Esophagus squamous epithelium (tissue), 5 donors: ENCODE measurements at places on chromosomes 2 and 18.
A peak's percentile ranks its signal among the peaks of the same experiment; 100 is the strongest.

- DNase-seq, result no peak
Measured at GRCh38 chr2:71785516-71785981, 332.2 kb downstream of the DYSF start.

DNA sequence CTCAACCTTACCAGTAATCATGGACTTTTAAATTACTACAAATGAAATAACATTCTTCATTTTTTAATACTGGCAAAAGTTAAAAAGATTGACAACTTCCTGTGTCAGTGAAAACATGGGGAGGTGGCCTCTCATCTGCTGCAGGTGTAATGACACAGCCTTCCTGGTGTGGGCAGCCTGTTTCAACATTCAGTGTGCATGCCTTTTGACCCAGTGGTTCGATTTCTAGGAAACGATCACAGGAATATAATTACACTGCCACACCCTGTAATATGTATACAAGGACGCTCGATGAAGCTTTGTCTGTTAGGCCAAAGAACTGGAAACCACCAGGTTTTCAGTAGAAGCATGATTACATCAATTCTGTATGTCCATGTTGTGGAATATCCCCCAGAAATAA lies 68.7 kb downstream of the MTHFD2 start:
- no peak for DNase-seq

- no peak for DNase-seq
Measured at GRCh38 chr2:113073325-113073834, 5.6 kb downstream of the IL1F10 start.

DNA sequence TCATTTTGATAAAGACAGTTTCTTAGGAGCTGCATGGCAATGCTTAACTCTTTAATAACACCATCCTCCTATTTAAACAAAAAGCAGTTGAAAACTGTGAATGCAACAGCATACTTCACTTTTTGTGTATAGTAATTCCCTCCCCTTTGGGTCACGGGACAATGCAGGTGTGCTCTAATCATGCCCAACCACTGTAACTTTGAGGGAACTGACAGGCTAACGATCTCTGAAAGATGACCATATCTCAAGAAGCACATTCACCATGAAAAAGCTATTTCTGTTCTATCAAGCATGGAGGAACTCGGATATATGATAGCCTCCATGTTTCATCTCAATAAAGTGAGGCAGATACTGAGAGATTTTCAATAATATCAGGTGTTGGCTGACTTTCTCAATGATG lies 81.1 kb upstream of the CD226 start:
- no peak for DNase-seq

DNA sequence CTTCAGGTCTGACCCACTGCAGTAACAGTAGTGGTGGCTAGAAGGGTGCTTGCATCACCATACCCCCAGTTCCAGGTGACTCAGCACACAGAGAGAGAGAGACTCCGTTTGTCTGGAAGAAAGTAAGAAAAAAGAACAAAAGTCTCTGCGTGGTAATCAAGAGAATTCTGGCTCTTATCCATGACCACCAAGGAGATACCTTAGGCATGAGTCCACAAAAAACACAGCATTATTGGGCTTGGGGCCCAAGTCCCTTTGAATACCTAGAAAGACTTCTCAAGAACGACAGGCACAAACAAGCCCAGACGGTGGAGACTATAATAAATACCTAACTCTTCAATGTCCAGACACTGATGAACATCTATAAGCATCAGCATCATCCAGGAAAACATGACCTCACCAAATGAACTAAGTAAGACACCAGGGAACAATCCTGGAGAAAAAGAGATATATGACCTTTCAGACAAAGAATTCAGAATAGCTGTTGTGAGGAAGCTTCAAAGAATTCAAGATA lies 21.7 kb upstream of the BAZ2B start:
- no peak for DNase-seq

DNA sequence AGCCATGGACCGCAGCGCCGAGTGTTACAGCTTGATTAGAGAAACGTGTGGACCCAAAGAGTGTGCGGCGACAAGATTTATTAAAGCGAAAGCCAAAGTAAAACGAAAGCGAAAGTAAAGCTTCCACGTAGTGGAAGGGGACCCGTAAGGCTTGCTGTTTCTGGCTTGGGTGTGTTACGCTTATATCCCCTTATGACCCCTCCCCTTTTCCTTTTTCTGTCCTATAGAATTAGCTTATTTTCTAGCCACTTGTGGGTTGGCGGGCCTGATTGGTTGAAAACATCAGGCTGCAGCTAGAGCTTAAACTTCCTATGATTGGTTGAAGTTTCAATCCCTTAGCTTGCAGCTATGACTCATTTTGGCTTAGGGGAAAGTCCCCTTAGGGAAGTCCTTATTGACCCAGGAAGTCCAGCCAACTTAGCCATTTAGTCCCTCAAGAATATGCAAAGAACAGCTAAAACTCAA lies 969.7 kb downstream of the DCDC2C start:
- DNase-seq, result no peak

- DNase-seq, result no peak
Measured at GRCh38 chr18:11134940-11135339, 14.4 kb downstream of the PIEZO2 start.

DNA sequence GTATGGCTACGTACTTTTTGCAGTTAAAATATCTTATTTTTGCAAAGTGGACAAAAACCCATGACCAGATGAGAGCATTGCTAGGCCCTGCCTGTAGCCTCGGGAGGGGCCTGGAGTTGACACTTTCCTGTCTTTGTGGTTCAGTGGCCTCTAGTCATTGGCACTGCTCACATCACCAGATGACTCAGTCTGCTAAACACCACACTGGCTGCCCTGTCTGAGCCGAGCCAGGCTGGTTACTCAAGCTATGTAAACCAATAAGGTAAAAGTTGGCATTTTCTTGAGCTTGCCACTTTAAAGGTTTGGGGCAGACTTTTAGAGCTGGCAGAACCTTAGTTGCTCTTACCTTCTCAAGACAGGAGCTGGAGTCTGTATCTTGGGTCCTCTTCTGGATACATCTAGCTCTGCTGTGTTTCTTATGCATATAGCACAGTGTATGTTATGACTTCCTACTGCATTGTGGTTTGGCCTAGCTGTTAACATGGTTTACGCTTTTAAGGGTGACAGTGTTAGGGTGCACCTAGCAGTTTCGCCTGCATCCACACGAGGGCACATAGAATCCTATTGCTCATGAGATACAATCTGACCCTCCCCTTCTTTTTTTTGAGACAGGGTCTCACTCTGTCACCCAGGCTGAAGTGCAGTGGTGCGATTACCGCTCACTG lies 76.4 kb downstream of the AP1S3 start:
- peak; percentile 8 for DNase-seq

GRCh38 chr18:56162311-56163265 lies 475.8 kb downstream of the TXNL1 start:
- no peak for DNase-seq

DNA sequence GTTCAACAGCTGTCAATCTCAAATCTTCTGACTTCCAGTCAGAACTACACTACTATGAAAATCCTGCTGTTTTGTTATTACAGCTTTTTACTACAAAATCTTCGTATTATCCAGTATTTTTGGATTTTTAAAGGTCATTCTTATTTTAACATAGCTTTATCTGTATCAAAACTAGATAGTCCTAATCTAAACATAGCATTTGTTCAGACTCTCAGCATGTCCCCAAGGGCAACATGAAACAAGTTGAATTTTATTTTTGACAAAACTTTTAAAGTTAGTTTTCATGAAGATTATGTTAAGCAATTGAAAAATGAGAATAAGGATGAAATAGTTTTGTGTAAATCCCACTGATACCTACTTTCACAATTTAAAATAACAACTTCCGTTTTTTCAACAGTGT lies 48.1 kb downstream of the PDE1A start:
- DNase-seq, result no peak

DNA sequence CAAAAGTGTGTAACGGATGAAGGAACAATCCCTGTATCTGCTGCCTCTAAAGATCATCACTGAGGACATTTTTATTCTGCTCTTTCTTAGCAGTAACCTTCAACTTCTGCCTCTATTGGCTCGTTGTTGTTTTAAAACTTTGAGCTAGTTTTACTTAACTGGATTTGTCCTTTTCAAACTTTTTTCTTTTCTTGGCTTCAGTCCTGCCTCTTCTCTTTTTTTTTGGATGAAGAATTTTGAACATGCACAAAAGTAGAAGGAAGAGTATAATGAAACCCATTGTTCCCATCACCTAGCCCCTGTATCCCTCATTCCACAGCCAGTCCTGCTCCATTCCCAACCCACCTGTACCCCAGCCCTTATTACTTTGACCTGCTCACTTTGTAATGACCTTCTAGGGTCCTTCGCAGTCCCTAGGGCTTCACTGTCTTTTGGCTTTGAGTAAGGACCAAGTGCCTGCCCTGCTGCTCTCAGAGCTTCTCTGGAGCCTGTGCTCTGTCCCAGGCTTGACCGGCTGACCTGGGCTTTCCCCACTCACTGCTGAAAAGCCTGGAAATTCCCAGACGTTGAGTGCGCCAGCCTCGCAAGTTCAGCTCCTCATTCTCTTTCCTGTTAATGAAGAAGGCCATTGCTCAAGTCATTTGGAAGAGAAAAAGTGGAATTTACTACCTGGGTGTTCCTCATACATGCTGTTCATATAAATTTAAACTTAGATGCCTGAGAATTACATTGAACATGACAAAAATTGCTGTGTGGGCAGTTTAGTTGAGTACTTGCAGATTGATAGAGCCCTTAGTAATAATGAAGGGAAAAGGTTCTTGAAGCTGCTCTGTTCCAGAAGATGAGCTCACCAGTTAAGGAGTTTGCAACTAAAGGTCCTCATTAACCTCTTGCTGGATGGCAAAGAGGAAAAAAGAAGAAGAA lies 149.3 kb upstream of the ALPP start:
- no peak for DNase-seq

DNA sequence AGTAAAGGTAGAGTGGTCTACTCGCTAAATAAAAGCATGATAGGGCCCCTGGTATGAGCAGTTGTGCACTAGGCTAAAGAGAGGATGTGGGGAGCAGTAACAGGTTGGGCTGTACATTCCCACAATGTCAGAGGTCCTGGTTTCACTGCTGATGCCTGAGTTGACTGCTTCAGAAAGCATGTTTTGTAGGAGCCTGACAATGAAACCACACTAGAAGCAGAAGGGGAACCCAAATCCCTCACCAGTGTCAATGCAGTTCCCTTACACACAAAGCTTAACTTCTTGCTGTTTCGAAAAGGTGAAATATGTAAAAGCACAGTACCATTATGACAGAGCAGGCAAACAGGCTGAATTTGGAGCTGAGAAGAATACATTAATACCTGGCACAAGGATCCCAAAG lies 291.7 kb upstream of the KYNU start:
- no peak for DNase-seq

DNA sequence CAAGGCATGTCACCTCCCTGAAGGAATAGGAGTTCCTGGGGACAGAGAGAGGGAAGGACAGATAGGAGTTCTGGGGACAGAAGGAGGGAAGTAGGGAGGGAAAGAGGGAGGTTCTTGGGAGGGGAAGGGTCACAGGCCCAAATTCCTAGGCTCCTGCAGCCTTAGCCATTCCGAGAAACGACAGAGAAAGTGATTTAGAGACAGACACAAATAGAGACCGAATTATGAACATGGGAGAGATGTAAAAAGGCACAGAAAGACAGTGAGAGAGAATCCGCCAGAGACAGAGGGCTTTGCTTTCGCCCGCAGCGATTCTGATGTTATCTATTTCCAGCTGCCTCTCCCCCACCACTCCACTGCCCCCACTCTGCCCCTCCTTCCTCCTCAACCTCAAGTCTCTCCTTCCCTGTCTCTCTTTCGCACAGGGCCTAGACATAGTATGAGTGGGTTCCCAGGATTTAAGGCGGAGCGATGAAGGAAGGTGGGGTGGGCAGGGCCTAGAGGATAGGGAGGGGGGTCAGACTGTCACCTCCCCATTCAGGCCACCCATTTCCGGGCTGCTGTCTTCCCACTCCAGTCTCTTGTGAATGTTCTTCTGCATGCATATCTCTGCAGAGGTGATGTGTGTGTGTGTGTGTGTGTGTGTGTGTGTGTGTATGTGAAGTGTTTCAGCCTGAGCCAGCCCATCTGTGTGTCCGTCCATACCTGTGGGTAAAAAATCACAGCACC lies 3.3 kb upstream of the WNT6 start:
- DNase-seq, result no peak

DNA sequence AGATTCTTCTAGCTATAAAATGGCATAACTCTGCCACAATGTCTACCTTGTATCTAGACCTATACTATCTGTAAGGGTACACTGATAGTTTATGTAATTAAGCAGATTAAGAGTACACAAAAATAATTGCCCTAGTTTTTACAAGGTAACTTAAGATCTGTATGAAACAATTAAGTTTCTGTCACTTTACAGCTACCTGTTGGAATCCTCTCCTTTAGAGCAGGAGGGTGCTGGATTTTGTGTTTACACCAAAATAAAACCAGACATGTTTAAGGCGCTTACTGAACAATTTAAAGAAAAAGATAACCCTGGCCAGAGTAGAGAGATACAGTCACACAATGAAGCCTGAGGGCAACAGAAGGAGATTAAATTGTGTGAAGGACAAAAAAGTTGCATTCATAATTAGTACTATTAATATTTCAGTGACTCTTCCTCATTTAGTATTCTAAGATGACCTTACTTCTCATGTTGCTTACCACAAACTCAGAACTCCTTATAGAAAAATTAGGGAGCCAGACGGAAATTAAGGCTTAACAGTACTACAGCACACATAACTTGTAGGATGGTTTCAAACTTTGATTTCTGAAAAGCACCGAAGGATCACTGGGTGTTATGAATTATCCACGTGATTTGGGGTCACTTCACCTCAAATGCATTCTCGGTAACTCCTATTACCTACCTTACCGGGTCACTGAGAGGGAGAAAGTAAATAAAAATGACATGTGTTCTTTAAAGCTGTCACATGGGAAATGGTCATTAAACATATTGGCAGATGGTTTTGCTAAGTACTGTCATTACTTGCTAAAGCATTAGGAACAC lies 1.0 kb downstream of the DARS1 start:
- no peak for DNase-seq

DNA sequence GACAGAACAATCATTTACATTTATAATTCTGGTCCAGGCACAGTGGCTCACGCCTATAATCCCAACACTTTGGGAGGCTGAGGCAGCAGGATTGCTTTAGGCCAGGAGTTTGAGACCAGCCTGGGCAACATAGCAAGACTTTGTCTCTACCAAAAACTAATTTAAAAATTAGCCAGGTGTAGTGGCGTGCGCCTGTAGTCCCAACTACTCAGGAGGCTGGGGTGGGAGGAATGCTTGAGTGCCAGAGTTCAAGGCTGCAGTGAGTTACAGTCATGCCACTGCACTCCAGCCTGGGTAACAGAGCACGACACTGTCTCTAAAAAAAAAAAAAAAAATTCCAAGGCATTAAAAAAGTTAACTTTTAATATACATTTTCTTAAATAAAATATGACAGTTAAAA lies 88.1 kb downstream of the PLEKHM3 start:
- DNase-seq, result no peak
